ENCODE measurements at places on chromosomes 3 and 15.

- no peak for DNase-seq
These were observed 86.2 kb downstream of the KLF13 start for GRCh38 chr15:31412824-31413223.

DNA sequence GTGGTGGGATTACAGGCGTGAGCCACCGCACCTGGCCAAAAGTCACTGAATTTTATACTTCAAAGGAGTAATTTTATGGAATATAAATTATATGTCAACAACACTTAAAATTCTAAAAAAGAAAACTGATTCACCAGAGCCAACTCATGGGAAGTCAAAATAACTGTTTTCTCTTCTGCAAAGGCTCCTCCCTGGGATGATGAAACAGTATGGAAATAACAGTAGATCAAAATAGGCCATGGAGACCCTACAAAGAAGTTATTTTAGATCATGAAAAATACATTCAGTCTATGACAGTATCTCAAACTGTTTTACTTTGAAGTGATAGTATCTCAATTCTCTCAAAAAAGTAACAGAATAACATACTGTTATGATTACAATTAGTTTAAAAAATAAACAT is 102.7 kb downstream of the IGSF11 start:
- no peak for DNase-seq

- no peak for DNase-seq
These were observed 507.9 kb upstream of the TPRG1 start for GRCh38 chr3:188663839-188664238.

DNA sequence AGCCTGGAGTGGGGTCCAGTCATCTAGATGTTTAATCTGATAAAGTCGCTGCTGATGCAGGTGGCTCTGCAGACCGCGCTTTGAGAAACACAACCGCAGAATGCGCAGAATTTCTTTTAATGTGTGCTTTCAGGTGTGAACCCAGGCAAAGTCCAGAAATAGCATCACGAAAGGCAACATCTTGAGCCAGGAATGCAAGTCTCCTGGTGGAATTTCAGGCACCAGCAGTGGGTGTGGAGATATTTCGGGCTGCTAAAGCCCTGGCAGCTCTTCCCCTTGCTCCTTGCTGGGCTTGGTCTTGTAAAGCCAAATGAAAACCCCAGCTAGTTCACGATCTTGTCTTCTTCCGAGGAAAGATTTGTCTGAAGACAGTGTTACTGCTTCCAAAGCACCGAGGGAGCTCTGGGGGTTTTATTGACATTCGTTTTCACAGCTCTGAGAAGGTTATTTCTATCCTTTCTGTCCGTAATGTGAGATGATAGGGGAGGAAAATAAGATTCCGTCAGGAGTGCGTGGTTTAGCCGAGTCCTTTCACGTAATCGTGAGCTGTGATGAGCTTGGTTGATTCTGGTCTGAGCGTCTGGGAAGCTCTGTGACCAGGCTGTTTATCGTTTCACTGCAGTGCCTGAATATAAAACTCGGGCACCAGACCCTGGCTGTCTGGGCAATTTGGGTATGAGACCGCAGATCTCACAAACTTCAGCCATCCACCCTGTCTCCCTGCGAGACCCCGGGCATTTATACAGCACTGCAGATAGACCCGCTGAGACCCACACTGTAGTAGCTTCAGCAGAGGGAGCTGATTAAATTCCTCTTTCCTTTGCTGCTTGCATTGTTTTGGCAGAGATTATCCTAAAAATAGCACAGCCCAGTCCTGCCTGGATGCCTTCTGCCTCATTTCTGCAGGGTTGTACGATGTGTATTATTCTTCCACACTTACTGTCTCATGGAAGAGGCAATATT is 67.0 kb upstream of the SLC25A26 start:
- no peak for DNase-seq

DNA sequence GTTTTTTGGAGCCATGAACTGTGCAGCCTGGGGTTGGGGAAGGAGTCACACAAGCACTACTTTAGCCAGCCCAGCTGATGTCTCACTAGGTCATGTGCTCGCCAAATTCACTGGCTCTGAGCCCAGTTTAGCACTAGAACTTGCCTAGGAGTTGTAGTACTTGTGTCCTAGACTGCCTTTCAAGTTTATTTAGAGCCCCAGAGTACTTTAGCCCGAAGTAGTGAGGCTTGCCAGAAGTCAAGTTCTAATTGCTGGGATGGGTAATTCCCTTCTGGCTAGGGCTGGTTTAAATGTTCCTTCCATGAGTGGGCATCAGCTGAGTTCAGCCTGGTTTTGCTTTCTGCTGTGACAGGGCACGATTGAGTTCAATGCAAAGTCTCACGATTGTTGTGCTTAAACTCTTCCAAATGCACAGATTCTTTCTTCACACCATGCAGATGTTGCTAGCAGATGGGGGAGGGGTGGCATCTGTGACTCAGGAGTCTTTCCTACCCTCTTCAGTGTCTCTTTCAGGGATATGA is 228.2 kb upstream of the ZPLD1 start:
- no peak for DNase-seq

DNA sequence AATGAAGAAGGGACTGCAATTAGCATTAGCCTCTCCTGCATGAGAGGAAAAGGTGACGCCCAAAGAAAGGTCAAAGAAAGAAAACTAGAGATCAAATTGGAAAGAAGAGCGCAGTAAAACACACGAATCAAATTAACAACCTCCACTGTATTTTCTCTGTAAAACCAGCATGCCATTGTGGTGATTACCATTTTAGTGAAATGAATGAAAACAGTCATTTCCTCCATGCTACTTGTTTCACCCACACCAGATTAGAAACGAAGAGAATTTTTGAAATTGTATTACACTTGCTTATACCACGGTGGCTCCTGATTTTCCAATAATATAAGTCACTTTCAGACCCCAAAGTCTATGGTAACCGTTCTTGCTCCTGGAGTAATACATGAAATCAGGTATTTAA is 71.6 kb downstream of the SUMF1 start:
- DNase-seq: peak; percentile 50

GRCh38 chr3:53252096-53252946 is 3.5 kb downstream of the TKT start:
- DNase-seq: no peak

- DNase-seq: no peak
These were observed 41.5 kb downstream of the PRKCD start for GRCh38 chr3:53202331-53203015.

DNA sequence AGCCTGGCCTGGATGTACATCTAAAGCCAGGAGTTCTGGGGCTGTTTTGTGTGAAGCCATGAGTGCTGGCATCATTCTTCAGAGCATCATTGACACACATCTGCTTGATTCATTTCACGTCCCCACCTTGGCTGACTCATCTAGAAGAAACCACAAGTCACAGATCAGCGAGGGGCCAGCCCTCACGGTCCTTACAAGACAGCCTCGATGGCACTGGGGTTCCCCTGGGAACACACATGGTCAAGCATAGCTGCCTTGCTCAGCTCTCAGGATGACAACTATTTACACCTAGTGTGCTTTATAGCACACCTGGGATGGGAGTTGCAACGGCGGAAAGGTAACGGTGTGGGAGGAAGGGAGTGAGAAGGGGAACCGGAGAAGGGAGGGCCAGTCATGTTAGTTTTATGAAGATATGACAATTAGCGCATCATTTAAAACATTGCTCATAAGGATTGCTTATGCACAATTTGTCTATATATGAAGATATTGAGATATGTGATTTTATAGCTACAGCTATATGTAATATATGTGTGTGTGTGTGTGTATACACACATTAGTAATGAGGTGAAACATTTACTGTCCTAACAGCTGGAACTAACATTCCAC is 227.1 kb downstream of the RPLP1 start:
- peak; percentile 70 for DNase-seq

- DNase-seq: peak; percentile 39
These were observed 35.0 kb downstream of the CTSH start for GRCh38 chr15:78909791-78910228.

DNA sequence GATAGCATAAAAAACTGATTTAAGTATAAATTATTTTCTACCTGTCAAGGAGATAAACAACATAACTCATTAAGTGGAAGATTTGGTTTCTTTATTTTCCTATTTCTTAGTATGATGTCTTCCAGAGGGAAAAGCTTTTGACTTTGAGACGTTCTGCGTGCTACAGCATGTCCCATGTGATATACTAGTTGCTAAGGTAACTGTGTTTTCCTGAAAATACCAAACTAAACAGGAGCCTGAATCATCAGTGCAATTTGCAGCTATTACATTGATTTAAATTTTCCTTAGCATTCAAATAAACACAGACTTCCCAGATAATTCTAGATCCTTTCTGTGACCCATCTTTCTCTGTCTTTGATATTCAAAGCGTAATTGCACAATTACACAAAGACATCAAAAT is 117.7 kb upstream of the P2RY1 start:
- DNase-seq: no peak

GRCh38 chr3:28844298-28845005 is 436.4 kb upstream of the RBMS3 start:
- no peak for DNase-seq

DNA sequence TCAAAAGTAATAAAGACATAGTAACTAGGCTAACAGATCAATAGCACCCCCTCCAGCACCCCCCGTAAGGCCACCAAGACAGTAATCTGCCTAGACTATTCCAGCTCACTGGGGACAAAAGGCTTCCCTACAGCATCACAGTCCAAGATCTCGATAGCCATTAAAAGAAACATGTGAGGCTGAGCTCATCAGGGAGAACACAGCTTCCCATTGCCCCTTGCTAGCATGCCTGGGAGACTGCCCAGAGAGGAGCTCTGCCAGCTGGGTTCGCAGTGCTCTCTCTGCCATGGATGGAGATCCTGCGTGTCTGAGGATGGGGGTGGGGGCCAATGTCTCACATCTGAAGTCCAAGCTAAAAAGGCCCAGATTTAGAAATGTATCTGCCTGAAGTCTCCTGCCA is 17.8 kb downstream of the LRIG1 start:
- no peak for DNase-seq

GRCh38 chr15:44307712-44308111 is 19.2 kb downstream of the GOLM2 start:
- DNase-seq: no peak

- no peak for DNase-seq
These were observed 7.4 kb downstream of the TTLL3 start for GRCh38 chr3:9817436-9817835.

DNA sequence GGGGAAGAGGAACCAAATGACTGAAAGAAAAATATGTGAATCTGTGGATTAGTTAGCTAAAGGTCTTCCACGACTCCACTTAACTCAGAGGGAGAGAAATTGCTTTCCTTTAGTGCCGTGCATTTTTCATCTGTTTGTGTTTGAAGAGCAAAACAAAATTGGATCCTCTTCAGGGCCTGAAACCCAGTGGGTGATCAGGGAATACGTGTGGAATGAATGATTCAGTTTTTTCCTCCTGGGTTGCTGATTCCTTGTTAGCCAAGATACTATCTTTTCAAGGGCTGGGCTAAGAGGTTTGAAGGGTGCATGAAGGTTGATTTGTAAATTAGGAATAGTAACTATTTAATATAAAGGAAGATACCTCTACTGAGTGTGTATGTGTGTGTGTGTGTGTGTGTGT is 61.0 kb downstream of the TPRG1 start:
- no peak for DNase-seq

- DNase-seq: peak; percentile 51
These were observed 159.7 kb downstream of the POLR2M start for GRCh38 chr15:57866149-57866736.

- no peak for DNase-seq
These were observed 657.2 kb downstream of the FHIT start for GRCh38 chr3:60594025-60594424.

Measured in activated CD4-positive, alpha-beta T cell treated with anti-CD3 and anti-CD28 coated beads, Interleukin-2, Interleukin-4, amounts not matched to agents 100 ng/mL and 50 ng/mL, durations not matched to agents 16 hours and 8 hours (primary cell).